Stimulated activated CD4-positive, alpha-beta T cell treated with anti-CD3 and anti-CD28 coated beads, TNF-alpha, amount 100 ng/mL, for 1 hour (primary cell): ENCODE measurements at places on chromosomes 7 and 10.

- no peak for DNase-seq
Measured at GRCh38 chr10:106625751-106626150, 538.8 kb downstream of the SORCS1 start.

DNA sequence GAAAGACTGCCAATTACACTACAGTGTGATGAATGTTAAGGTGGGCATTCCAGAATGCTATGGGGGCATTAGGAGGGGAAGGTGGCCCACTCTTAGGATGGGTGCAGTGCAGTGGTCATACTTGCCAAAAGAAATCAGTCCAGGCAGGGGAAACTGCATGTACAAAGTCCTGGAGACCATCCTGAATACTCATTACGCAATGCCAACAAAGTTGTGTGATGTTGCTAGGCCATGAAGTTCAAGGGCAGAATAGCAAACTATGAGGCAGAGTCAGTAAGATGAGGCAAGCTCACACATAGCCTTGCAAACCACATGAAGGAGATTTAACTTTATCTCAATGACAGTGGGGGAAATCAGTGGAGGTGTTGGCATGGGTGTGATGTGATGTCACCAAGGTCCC, 49.8 kb upstream of the SLC35B4 start:
- no peak for DNase-seq

GRCh38 chr10:76036111-76036940, 604.9 kb downstream of the LRMDA start:
- DNase-seq, result no peak

DNA sequence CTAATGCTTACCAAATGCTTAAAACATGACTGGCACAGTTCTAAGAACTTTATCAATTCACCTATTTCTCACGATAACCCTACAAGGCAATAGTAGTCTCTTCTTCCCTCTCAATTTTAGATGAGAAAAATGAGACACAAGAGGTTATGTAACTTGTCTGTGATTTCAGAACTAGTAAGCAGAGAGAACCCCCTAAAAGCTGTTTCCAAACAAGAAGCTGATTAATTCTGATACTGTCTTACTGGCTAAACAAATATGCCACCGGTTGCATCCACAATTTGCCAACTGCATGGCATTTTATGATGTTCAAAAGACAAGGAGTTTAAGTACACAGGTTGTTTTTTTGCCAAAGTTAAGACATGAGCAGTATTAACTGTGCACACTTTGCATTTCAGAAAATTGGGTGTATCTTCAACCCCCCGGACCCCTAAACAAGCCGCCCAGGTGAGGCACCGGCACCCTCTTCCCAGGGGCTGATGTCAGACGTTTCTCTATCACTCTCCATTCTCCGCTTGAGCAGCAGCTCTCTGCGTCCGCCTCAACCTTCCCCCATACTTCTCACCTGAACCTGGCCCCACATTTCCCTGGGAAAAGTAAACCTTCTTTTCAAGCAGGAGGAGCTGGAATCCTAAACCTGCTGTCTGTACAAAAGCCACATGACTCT, 21.7 kb downstream of the RSU1 start:
- no peak for DNase-seq

DNA sequence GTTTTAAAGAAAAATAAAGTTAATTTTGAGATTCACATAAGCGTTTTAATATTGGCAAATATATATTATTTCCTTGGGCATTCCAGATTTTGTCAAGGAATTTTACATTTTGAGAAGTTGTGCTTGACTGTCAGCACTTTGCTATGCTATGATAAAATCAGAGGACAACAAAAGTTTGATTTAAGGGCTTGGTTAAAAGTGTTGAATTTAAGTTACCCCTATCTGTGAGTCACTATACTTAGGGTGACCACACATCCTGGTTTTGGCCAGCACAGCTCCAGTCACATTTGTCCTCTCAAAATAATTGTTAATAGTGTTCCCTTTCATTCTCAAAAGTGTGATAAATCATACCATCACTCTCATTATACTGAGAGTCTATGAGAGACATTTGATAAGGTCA, 34.2 kb upstream of the ANK3 start:
- no peak for DNase-seq

GRCh38 chr7:43648473-43649406, 65.8 kb downstream of the STK17A start:
- DNase-seq, result peak; percentile 57

GRCh38 chr7:7425321-7425720, 110.4 kb downstream of the COL28A1 start:
- DNase-seq, result no peak
